CD4-positive, alpha-beta T cell treated with Interleukin-10 for 1 hour (primary cell): ENCODE measurements at places on chromosomes 6 and 20.

DNA sequence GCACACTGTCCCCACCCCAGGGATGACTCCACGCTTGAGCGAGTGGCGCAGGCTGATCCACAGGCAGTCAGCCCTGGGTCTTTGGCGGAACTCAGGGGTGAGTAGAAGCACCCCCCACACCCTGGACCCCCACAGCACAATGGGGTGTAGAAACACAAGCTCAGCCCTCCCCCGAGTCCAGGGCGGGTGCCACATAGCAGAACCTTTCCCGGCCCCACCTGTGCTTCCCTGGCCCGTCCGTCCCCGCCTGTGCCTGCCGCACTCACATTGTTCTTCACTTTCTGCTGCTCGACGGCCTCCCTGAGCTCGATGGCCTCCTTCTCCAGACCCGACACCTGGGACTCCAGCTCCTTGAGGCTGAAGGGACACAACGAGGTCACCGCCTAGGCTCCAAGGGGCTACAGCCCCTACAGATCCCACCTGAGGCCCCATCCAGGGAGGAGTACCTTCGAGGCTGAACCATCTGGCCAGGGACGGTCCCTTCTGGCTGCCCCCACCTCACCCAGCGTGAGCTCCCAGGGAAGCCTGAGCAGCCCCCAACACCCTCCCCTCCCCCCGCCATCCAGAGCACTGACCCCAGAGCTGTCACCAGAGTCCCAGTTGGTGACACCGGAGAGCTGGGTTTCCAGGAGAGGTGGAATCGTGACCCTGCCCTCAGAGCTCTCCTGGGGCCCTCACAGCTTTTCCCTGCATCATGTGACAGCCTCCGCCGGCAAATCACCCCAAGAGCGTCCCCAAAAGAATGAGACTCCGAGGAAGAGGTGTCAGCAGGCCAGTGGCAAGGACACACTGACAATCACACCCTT is 55.6 kb downstream of the DSTN start:
- DNase-seq, result no peak

DNA sequence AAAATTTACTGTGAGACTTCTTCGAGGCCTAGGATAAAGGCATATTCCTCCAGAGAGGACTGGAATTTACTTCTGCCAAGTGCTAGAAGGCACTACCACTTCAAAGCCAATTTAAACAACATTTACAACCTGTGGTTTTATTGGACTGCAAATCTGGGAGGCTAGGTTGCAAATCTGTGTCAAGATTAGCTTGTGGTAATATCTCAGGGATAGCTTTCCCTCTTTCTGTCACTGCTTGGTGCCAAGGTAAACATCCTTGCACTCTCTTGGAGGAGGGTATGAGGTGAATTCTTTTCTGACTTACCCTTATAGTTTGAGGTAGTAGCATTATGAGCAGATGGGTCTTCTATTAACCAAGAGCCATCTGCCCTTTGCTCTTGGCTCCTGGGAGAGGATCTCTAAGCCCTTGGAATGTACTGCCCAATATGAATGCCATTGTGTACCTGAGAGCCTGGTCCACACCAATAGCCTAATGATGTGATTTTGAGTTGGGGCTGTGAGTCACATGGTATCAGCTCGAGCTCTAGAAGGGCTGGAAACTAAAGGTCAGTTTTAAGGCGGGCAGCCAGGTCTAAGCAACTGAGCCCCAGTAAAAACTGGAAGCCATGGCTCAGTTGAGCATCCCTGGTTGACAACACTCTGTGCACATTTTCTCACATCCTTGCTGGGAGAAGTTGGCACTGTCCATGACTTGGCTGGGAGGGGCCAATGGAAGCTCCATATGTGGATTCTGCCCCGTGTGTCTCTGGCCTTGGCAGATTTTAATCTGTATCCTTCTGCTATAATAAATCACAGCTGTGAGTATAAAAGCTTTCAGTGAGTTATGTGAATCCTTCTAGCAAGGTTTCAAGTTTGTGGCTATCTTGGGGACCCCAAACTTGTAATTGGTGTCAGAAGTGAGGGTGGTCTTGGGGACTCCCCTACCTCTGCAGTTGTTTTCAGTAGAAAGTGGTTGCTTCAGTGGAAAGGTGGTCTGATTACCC is 188.1 kb downstream of the UBE3D start:
- DNase-seq, result no peak

GRCh38 chr6:53258076-53258773 is 90.5 kb downstream of the ELOVL5 start:
- no peak for DNase-seq

DNA sequence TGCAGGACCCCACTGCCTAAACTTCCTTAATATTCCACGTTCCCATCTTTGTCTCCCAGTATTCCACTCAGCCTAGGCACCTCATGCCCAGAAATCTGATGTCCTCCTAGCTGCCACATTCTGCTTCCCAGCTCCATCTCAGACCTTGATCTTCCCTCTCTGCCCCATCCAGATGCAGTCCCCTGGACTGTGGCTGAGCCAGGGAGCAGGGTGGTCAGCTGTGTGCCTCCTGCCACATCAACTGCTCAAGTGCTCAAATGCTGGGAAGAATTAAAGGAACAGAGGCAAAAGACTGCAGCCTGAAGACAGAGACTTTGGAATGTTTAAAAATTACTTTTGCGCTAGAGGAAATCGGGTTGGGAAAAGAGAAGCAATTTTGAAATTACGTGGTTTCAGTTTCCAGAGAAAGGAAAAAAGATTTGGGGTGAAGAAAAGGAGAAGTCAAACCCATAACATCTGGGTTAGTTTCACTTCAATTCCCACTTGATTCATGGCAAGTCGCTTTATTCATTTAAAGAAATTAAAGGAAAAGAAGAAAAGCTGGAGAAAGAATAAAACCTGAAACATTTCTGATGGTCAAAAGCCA is 704.8 kb downstream of the PTPRT start:
- DNase-seq, result no peak

GRCh38 chr20:58722877-58723627 is 30.5 kb downstream of the NPEPL1 start:
- DNase-seq, result no peak

GRCh38 chr6:133959667-133960368 is 6.8 kb downstream of the TBPL1 start:
- DNase-seq, result no peak

DNA sequence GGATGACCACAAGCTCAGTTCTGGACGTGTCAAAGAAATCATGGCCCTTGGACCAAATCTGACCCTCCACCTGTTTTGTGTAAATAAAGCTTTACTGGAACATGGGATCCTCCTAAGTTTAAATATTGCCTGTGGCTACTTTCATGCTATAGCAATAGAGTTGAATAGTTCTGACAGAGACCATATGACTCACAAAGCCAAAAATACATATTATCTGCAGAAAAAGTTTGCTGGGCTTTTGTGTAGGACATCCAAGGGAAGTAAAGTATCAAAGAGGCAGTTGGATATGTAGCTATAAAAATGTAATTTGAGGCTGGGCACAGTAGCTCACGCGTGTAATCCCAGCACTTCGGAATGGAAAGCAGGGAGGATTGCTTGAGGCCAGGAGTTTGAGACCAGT is 78.9 kb downstream of the TOX2 start:
- DNase-seq, result no peak

- no peak for DNase-seq
Observed at GRCh38 chr20:575230-575629, 31.6 kb upstream of the CSNK2A1 start.

DNA sequence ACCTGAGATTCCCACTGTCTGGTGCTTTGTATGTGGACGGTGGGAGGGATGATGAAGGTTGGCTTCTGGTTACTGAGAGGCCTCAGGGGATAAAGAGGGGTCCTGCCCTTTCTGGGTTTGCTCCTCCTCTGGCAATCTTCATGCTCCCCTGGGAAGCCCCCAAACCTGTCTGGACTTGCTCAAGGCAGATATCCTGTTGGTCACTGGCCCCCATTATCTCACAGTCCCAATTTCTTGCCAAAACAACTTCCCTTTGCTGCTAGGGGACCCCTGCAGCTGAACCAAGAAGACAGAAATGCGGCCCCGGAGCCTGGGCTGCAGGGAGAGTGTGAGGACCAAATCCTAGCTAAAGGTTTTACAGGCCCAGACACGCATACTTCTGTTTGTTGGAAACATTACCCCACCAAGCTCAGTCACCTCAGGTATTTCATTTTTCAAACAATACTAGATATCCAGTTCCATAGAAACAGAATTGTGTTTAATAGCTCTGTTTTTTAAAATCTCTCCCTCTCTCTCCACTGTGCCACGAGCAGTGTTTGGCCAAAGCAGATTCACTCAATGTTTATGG is 63.4 kb upstream of the MRPS10 start:
- DNase-seq, result no peak

- DNase-seq, result no peak
Observed at GRCh38 chr6:85388531-85388930, 61.4 kb upstream of the NT5E start.

DNA sequence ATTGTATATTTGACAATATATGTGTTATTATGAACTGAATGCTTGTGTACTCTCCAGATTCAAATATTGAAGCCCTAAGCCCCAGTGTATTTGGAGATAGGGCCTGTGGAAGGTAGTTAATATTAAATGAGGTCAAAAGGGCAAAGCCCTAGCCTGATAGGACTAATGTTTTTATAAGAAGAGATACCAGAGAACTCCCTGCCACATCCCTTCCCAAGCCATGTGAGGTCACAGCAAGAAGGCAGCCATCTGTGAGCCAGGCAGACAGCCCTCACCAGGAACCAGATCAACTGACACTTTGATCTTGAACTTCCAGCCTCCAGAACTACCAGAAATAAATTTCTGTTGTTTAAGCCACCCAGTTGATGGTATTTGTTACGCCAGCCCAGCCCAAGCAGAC is 36.4 kb upstream of the FBXL4 start:
- no peak for DNase-seq

DNA sequence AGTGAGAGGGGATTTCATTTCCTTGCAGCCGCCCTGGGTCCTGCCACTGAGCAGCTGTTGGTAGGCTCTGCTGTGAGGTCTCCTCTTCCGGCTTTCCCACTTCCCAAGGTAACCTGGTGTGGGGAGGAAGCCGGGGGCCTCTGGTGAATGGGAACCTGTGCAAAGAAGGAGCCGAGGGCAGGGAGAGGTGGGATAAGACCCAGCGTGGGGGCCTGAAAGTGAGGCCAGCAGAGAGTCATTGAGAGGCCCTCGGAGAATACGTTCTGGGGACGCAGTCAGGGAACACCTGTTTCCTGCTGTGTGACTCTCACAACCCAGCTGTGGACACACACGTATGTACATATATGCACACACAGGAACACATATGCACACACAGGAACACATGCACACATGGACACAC is 100.7 kb downstream of the CDH26 start:
- no peak for DNase-seq

- DNase-seq, result no peak
Observed at GRCh38 chr6:122361314-122361979, 38.0 kb upstream of the HSF2 start.

DNA sequence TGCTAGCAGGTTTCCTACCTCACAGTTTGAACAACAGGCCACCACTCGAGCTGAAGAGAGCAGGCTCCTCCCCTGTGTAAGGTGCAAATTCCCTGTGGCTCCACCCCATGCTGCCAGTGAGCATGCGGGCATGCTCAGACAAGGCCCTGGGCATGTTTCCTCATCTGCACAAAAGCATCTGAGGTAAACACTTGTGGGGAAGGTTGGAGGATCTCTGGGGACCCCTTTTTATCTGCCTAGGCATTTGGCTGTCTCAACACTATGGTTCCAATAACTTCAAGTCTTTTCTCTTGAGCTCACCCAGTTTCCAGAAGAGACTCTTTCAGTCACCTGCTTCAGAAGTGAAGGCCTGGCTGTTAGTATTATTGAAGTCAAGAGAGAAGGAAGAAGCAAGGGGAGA is 9.4 kb downstream of the C6orf58 start:
- DNase-seq, result no peak

GRCh38 chr6:5036269-5036668 is 32.4 kb upstream of the RPP40 start:
- no peak for DNase-seq

DNA sequence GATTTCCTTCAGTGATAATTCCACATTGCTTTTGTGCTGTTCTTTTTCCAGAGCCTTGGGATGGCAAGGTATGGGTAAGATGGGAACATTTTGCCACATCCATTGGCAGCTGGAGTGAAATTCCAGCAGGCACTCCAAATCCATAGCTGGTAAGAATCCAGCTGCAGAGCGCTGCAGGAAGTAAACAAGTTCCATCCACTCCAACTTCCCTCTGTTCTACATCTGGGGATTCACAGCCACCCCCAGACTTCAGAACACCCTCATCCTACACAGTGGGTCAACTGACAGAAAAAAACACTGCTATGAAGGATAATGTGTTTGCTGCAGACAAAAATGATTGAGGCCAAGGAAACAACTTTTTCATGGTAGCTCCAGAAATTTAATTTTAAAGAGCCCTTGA is 747.8 kb downstream of the MAFB start:
- DNase-seq, result no peak

DNA sequence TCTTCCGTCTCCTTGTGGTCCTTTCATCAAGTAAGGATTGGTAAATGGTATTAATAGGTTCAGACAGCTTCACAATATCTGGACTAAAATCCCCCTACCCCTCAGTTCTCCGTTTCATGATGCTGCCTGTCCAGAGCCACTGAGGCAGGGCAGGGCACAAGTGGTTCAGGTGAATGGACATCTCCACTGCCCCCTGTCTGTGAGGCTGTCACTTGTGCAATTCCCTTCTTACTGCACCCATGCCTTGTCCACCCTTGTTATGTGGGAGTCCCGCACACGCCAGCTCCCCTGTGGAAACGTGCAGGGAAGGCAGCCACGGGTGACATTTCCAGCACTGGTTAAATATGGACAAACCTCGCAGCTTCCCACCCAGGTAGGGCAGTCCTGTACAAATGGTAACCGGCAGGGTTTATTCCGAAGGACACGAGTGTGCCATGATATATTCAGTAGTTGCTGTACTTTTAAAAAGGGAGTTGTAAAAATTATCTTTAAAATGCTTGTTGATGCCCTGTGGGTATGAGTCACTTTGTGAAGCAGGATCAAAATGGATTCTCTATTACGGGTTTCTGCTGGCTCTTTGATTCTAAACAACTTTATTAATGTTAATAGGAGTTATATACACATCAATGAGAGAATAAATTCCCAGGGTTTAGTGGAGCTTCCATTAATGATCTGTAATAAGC is 73.5 kb downstream of the FYN start:
- DNase-seq, result no peak

DNA sequence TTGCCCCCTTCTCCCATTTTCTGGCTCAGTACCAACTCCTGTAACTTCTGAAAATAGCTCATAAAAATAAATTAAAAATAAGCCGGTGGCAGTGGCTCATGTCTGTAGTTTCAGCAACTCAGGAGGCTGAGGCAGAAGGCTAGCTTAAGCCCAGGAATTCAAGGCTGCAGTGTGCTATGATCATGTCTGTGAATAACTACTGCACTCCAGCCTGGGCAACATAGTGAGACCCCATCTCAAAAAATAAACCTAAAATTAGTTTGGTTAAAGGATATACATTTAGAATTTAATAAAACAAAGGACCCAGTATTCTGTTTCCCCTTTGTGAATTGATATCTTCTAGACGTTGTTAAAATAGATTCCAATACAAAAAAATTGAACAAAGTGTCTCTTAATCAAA is 10.5 kb downstream of the PRDM13 start:
- DNase-seq, result no peak

GRCh38 chr20:3047486-3048419 is 1.9 kb downstream of the MRPS26 start:
- no peak for DNase-seq

GRCh38 chr6:134594881-134595280 is 277.0 kb upstream of the SGK1 start:
- DNase-seq, result no peak
